ENCODE measurements at places on chromosomes 16 and 17.

GRCh38 chr17:67265436-67266019 is 20.5 kb upstream of the HELZ start:
- DNase-seq = no peak

GRCh38 chr16:89828870-89829629 is 775 bp downstream of the SPIRE2 start:
- peak; percentile 47 for DNase-seq

- no peak for DNase-seq
Observed at GRCh38 chr16:51388516-51388951, 237.5 kb upstream of the SALL1 start.

DNA sequence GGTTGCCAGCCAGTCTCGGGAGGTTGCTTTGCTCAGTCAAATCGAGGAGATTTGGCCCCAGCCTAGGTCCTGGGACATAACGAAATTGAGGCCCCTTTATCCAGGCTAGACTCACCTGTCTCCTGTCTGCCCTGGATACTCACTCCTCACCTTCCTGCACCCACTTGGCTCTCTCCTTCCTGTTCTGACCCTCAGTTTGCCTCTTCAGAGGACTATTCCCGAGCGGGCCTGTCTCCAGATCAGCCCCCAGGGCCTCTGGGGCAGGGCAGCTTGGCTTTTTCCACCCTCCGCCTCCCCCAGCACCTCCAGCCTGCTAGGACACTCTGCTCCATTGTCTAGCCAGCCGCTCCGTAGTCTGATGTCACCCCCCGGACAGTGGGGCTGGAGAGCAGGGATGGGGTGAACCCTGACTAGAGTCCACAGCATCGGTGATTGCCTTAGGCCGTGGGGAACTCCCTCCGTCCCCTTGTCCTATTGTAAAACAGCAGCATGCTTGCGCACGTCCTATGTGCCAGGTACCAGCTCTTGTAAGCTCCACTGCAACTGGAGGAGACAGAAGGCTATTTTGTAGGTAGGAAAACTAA is 8.8 kb downstream of the WFIKKN2 start:
- DNase-seq = no peak

DNA sequence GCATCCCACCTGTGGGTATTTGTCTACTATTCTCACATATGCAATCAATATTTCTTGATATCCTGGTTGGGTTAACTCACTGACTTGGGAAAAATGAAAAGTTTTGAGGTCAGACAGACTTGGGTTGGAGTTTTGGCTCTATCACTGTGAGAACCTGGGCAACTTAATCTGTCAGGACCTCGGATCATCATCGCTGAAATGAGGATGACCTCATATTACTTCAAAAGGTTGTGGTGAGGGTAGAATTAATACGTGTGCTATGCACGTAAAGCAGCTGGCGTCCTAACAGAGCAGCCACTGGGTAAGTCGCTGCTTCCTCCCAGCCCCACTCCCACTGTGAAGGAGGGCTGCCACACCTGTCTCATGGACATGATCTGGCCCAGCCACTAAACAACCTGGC is 57.3 kb downstream of the COG7 start:
- DNase-seq = no peak

DNA sequence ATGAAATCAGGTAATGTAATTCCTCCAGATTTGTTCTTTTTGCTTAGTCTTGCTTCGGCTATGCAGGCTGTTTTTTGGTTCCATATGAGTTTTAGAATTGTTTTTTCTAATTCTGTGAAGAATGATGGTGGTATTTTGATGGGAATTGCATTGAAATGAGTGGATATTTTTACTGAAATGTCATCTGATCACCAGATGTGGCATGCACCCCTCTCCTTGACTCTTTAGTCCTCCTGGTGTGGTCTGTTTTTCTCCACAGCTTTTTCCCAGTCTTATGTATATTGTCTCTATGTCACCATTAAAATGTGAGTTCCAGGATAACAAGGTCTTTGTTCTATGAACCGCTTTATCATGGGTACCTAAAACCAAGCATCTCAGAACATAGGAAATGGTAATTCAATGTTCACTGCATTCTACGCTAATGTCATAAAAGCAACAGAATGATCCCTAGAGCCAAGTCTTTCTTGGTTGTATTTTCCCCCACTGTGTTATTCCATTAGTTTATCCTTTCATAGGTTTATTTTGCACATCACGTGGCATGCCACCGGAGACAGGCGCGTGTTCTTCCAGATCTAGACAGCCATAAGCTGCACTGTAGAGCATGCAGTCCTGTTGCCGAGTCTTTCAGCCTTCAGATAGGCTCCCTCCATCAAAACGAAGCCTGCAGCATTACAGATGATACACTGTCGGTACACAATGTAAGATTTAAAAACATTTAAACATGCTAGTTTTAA is 172.5 kb downstream of the RPTOR start:
- DNase-seq = no peak

DNA sequence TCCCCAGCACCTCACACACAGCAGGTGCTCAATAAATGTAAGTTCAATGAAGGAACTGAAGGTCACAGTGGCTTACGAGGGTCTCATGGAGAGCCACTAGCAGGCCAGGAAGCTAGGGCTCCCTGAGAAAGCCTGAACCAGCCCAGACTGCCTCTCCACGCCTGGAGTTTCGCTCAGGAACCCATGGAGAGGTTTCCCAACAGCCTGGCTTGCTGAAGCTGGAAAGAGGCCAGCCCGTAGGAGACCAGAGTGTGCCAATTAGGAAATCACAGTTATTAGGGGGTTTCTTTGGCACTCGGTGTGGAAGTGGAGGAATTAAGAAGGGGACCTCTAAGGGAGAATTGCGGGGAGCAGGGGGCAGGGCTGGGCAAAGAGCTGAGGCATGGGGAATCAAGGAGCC is 36.3 kb upstream of the CACNG1 start:
- no peak for DNase-seq

DNA sequence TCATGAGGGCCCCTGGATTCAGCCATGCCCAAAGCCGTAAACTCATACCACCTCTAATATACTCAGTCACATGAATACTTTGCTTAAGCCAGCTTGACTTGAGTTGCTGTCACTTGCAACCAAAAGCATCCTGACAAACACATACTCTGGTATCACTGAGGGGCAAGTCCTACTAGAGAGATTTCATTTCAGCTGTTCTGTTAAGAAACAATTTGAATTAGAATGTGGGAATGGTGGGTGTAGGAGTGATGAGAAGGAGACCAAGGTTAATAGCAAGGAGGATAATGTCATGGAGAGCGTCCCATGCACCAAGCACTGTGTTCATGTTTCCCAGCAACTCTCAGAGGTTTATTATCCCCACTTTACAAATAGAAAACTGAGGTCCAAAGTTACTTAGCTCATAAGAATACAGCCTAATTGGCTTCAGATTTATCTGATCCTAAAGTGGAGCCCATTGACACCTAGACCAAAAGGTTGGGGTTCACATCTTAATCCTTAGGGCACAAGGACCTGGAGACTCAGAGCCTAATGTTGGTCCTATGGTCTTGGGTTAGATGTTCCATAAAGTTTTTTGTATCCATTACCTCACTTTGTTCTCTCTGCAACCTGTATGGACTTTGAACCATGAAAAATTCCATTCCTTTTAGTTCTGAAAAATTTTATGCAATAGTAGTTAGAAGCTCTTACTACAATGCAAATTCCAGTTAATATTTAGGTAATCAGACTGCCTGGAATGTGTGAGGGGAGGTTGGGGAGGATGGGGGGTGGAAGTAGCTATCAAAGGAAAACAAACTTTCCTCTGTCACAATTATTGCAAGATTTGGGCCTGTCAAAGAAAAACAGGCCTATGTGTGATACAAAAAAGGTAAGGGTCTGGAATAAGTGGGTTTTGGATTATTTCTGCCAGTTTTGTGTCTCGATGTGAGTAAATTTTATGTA is 105.9 kb downstream of the IRX3 start:
- DNase-seq = no peak

DNA sequence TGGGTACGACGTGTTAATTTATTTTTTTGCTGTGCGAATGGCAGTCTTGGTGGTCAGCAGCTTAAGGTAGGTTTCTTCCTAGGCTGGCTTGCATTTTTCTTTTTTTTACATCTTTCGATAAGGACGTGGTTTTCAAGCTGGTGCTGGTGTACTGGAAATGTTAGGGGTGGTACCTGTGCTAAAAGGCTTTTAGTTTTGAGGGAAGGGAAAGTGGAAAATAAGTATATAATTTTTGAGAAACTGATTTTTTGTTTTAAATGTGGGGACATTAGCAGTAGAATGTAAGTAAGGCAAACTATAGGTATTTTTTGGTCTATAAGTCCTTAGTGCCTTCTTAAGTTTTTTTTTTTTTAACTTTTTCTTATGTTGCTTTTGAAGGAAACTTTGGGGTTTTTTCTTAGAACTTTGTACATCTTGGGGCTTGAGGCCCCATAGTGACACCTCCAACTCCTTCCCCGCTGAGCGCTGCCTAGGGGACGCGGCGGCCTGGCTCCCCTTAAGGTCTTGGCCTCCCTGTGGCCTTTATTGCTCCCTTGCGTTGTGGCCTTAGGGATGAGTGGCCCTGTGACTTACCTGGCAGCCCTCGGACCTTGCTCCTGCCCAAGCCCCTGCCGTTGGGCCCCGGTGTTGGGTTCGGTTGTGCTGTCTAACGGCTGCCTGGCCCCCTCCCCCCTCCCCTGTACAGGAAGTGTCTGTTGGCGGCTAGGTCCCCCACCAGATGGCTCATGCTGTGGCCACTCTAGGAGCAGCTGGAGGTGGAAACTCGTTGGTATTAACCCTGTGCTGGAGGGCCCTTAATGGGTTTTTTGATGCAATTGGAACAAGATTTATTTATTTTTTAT is 88.0 kb upstream of the RPRML start:
- DNase-seq = peak; percentile 79

DNA sequence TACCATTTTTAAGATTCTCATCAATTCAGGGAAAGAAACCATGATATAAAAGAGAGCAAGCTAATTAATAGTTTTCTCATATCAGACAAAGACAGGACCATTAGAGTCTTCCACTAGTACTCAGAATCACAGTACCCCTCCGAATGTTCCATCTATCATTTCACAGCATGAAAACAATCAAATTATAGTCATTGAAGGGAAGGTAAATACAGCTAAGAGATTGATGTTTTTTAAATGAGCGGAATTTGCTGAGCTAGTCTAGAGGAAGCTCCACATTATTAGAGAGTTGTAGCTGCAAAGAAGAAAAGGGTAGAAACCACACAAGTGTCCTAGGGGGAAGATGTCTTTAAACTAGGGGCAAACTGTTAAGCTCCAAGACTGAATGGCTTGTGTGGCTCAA is 808.9 kb downstream of the CDH11 start:
- DNase-seq = no peak

DNA sequence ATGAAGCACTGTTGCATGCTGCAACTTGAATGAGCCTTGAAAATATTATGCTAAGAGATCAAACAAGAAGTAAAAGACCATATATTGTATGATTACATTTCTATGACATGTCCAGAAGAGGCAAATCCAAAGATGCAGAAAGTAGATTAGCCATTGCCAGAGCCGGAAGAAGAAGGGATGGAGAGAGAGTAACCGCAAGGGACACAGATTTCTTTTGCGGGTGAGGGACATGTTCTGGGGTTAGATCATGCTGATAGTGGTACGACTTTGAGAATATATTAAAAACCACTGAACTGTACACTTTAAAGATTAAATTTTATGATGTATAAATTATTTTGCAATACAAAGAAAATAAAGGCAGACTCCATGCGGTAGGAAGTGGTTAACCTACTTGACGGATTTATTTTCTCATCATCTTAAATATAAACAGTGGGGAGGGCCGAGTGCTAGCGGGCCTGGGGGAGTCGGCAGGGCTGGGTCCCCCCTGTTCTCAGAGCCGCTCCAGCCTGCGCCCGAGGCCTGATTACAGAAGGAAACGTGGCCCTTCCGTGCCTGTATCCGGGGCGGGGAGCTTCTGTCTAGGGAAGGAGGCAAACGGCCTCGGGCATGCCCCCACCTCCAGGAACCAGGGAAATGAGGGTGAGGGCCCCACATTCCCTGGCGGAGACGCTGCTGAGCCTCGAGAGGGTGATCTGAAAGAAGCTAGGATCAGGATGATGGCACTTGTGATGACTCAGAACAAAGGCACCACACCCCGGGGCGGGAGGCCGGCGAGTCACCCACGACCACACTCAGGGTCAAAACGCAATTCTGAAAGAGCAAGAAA is 48.0 kb downstream of the SHCBP1 start:
- no peak for DNase-seq

DNA sequence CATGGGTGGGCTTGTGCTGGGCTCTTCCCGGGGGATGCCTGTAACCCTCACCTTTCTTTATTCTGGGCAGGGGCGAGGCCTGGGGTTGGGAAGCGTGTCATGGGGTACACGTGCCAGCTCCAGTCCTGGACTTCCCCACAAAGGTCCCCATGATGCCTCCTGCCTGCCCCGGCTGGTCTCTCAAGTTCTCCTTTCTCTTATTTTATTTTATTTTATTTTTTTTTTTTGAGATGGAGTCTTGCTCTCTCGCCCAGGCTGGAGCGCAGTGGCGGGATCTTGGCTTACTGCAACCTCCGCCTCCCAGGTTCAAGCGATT is 8.6 kb downstream of the ATP2A3 start:
- DNase-seq = no peak

- DNase-seq = no peak
Observed at GRCh38 chr17:65441053-65441605, 120.3 kb downstream of the AXIN2 start.

GRCh38 chr17:28747801-28748750 is 4.3 kb downstream of the TRAF4 start:
- DNase-seq = no peak

DNA sequence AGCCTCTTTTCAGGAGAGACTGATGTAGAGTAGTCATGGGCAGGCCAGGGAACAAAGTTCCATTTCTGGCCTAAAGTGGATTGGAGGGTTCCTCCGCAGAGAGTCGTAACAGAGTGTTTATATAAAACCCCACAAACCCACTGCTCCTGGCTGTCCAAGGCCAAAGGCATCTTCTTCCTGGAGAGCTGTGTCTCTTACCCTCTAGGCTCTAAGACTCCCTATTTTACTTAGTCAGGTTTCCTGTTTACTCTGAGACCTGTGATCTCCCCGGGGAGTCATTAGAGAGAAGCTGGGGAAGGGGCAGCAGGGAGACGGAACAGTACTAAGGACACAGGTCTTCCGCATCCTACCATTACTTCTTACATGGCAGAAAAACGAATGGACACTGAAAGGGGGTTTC is 69.5 kb downstream of the HIC1 start:
- no peak for DNase-seq

GRCh38 chr16:2824626-2825025 is 5.5 kb upstream of the ZG16B start:
- DNase-seq = no peak

DNA sequence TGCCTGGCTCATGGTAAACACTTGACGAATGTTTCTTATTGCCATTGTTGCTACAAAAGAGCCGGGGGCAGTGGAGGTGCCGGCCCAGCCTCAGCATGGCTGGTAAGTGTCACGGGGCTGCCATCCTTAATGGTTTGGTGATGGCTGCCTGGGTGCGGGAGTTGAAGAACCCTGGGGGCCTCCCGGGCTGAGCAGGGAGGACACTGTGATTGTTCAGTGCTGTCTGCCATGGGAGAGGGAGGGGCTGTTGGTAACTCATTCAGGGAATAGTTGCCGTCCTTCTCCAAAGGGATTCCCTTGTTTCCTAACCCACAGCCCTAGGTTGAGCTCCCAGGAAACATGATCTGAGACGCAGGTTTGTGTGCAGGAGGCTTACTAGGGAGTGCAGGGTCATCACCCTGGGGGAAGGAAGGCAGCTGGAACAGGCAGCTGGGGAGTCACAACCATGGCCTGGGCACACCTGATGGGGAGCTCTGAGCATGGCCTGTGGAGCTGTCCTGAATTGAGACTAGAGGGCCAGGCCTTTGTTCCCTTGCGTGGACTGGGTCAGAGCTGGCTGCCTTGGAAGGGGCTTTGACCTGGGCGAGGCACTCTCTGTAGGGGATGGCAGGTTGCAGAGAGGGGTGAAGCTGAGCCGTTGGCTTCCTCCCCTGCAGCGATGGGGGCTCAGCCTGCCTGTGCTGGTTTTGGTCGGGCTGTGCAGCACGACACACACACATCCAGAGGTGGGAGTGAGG is 85.7 kb downstream of the PLCG2 start:
- no peak for DNase-seq

All from DMS79 (cell line).